Left colon (tissue), 2 donors: ENCODE measurements at places on chromosomes 3 and 15.

- DNase-seq = no peak
Observed at GRCh38 chr3:72652395-72652794, 195.8 kb downstream of the SHQ1 start.

GRCh38 chr3:134155446-134155845 is 95.2 kb downstream of the RYK start:
- no peak for DNase-seq

GRCh38 chr3:46994801-46995731 is 15.6 kb downstream of the NBEAL2 start:
- no peak for DNase-seq

DNA sequence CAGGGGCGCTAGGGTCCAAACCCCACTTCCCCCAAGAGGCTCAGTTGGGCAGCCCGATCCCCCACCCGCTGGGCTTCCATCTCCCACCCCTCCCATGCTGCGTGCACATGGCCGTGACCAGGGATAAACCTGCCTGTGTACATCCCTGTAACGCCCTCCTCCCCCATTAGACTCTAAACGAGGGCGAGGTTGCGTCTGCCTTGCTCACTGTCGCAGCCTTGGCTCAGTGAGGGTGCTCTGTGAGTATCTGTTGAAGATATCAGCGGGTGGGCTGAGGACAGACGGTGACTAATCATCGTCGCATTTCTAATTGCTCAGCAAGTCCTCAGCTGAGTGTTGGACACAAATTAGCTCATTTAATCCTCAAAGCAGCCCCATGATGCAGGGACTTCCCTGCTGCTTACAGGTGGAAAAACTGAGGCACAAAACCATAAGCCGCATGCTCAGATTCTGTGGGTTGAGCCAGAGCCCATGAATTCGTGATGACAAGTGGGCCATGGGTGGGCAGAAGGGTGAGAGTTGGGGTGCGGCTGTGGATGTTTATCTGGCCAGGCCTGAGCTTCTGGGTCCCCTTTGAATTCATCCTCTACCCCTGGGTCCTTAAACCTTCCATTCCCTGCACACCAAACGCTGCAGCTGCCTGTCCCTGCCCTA is 26.0 kb downstream of the FBLN2 start:
- no peak for DNase-seq

DNA sequence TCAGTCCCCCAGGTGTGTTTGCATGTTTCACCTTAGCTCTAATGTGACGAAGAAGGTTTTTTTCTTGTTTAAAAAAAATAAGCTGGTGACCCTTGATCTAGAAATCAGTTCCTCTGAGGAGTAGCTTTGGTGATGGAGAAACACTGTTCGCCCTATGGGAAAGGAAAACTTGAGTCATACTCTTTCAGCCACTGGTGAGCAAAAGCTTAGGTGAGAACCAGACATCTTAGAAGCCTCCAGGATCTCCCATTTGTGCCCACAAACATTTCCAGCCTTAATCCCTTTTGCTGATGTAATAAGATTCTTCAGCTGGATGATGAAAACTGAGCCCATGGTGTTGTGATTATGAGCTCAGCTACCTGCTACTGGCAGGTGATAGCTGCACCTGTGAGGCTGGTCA is 37.8 kb downstream of the SLC27A2 start:
- DNase-seq = no peak

GRCh38 chr15:81146006-81146405 is 11.9 kb downstream of the CFAP161 start:
- DNase-seq = no peak

DNA sequence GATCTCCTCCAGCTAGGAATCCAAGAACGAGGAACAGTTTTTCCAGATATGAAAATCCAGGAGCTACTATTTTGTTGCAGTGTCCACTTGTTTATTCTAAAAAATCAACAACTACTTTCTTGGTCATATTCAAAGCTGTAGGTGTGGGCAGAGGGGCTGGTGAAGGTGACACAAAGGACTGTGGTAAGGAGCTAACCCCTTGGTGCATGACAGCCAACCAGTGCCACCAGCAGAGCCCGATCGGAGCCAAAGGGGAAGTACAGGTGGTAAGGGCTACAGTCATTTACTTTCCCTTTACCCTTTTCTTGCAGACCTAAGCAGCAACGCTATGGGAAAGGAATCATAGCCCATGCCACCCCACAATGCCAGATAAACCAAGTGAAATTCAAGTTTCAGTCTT is 30.7 kb downstream of the PLA1A start:
- no peak for DNase-seq

DNA sequence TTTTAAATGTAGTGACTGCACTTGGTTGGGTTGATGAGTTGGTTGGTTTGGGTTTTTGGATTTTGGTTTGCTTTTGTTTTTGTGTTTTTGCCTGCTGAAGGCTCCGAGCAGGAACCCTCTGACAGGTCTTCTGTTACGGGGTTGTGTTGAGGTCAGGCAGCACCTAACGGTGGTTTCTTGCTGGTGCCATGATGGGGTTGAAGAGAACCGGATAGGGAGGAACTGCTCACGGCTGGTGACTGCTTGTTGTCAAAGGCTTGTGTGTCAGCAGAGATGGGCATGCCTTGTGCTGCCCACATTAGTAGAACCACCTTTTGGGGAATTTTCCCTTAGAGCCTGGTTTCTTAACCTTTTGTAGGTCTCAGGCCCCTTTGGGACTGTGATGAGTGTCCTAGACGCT is 42.0 kb downstream of the SLC6A6 start:
- DNase-seq = no peak

- DNase-seq = no peak
Observed at GRCh38 chr15:61831505-61831921, 228.7 kb downstream of the VPS13C start.

DNA sequence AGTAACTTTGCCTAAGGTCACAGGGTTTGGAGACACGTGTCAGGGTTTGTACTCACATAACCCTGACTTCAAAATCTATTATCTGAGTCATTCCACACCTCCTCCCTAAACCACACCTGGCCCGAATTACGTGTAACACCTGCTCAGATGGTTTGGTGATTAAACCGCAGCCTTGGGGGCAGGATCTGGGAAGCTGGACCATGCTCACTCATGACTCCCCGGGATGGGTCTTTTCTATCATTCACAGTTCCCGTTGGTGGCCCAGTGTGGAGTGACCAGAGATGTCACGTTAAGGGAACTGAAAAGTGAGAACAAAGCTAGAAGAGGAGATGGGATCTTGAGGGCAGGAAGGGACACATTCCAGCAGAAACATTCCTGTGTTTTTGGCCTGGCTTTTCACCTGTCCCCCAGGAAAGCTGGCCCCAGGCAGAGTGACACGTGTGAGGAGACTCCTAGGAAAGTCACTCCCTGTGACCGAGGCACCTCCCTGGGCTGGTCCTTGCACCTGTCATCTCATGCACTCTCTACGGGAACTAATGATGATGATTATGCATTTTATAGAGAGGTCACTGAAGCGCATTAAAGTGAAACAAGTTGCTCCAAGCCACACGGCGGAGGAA is 75.4 kb upstream of the POMGNT2 start:
- peak; percentile 56 for DNase-seq

GRCh38 chr3:54861248-54862067 is 66.4 kb downstream of the LRTM1 start:
- no peak for DNase-seq

DNA sequence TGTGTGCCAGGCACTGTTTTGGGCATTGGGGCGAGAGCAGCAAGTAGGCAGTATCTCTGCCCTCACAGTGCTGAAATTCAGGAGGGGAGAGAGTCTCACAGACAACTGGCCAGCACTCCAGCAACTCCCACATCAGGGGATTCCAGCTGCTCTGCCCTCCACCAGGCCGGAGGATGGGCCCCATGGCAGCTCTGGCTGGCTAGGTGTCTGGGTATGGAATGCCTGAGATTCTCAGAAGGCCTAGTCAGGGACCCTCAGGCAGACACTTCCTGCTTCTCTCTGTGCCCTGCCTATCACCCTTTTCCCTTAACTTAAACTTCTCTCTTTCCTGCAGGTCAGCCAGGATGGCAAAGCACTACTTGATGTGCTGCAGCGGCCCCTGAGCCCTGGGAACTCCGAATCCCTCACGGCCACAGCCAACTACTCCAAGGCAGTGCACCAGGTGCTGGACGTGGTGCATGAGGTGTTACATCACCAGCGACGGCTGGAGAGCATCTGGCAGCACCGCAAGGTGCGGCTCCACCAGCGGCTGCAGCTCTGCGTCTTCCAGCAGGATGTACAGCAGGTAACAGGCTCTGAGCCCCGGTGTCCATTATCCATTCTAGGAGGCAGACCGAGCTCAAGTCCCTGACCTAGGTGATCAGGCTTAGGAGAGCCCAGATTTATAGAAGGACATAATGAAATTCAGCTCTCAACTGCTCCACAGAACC is 342.2 kb upstream of the ROPN1 start:
- no peak for DNase-seq

- DNase-seq = no peak
Observed at GRCh38 chr3:27326202-27326601, 43.0 kb downstream of the NEK10 start.

GRCh38 chr3:98004721-98005120 is 30.4 kb downstream of the GABRR3 start:
- no peak for DNase-seq

GRCh38 chr15:92745845-92746271 is 90.3 kb upstream of the FAM174B start:
- no peak for DNase-seq

- no peak for DNase-seq
Observed at GRCh38 chr3:14487821-14488220, 52.3 kb downstream of the GRIP2 start.

- DNase-seq = no peak
Observed at GRCh38 chr3:179958143-179958542, 78.6 kb downstream of the PEX5L start.
